ENCODE measurements at places on chromosomes 3 and 15.

DNA sequence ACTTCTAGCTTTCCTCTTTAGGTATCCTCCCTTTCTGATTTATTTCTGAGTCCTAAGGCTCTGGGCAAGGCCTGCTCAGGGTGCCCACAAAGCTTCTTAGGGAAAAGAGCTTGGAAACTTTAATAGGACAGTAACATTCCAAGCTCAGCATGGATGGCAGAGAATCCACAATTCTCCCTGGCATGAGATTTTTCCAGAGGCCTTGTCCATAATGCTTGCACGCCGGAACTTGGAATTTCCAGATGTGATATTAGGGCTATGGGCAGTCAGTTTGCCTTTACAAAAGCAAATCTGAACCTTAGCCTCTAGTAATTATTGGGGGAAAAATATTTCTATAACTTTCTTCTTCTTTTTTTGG, 139.0 kb upstream of the RBMS3 start:
- no peak for DNase-seq

DNA sequence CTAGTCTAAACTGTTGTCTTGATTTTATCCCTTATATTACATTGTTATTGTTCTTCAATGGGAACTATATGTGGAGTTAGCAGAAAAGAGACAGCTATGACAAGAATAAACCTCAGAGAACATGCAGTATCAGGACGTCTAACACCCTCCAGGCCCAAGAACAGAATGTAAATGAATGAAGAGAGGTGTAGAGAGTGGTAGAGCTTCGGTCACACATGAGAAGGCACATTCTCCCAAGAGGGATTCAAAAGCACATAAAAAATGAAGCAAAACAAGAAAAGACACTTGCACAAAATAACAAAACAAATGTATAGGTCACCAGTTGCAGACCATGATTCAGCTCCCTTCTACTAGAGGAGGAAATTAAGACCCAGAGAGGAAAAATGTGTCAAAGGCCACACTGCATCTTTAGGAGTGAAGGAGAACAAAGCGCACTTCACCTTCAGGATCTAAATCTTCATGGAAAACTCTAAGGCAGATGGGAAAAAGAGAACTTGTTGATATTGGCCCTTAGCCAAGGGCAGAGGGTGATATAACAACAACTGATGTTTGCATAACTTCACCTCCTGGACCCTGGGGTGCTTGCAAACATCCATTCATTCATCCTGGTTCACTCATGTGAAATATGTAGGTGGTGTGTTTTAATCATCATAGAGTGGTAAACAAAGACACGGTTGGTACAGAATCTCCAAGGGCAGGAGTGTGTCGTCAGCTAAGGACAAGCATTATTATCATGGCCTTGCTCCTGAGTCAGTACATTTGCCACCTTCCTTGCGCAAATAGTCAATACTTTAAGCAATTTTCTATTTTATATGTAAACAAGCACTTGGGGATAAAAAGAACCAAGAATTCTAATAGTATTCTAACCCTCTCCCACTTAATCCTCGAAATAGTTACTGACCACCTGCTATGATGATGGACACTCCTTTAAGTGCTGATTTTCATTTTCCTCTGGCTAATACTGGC, 8.8 kb downstream of the NEK10 start:
- DNase-seq: no peak

DNA sequence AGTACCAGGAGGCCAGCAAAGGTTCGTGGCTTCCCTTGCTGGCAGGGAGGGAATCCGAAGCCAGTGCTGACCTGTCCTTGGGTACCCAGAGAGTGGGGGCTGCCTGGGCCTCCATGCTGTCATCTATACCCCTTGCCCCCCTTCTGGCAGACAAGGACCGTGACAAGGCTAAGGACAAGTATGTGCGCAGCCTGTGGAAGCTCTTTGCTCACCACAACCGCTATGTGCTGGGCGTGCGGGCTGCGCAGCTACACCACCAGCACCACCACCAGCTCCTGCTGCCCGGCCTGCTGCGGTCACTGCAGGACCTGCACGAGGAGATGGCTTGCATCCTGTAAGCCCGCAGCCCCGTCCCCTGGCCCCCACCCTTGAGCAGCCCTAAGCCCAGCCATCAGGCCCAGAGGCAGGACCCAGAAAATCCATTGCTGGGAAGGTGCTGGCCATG, 2.8 kb downstream of the FES start:
- no peak for DNase-seq

- DNase-seq: no peak
These were observed 104.8 kb upstream of the CCDC54 start for GRCh38 chr3:107272471-107272870.

GRCh38 chr15:80626643-80627120, 68.4 kb upstream of the ABHD17C start:
- no peak for DNase-seq

- DNase-seq: no peak
These were observed 10.7 kb upstream of the CYP11A1 start for GRCh38 chr15:74377831-74378766.

DNA sequence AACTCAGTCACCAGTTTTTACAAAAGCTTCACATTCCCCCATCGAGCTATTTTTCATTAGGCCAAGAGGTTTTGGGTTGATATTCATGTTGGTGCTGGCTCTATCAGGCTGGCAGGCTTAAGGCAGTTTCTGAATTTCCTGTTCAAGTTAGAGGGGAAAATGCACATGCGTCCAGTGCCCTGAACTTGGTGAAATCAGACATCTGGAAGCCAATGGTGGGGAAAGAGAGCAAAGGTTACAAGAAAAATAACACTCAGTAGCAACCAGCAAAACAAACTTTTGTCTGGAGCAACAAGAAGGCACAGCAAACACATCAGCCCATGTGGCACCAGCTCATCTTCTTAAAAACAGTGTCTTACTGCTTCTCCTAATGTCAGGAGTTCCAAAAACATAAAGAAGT, 155.6 kb upstream of the TSC22D2 start:
- DNase-seq: no peak

DNA sequence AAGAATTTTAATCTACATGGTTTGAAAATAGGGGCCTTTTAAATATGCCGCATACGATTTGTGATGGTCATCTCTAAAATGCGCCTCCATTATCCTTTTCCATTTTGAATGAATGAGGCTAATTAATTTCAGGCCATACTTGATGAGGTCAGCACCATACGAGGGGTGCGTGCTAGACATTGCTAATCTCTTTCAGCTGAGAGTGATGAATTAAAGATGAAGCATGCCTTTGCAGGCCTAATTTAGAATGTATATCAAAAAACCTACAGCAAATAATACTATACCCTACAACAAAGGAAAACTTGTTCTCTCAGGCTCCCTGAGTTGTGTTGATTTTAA, 18.6 kb upstream of the NR2F2 start:
- DNase-seq: no peak

DNA sequence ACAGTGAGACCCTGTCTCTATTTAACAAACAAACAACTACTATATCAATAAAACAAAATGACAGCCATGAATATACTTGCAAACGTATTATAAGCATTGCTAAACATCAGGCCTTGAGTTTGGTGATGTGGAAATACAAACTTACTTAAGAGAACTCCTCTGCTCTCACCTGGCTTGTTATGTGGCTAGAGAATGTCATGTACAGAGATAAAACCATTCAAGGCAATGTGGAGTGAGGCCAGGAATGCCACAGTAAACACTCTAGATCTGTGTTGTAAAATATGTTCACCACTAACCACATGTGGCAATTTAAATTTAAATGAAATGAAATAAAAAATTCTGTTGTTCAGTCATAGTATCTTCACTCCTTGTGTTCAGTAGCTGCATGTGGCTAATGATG, 22.7 kb upstream of the RARB start:
- no peak for DNase-seq

DNA sequence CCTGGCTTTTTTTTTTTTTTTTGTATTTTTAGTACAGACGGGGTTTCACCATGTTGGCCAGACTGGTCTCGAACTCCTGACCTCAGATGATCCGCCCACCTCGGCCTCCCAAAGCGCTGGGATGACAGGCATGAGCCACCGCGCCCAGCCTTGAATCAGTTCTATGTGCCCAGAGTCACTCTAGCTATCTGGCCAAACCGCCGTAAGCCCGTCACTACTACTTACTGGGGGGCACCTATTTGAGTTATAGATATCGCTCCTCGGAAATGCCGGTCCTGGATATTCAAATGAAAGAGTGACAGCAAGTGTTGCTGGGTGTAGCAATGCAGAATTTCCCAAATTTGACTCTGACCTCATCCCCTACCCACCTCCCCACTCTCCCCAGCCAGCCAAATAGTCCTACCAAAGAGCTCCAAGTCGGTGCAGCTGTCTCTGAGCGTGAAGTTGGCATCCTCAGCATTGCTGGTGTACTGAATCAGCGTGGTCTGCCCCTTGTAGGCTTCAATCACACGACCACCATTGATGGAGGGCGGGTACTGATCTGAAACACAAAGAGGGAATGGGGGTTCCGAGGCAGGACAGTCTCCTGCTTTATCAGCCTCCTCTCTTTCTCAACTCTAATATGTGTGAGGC, 38.1 kb downstream of the MUC20 start:
- no peak for DNase-seq

DNA sequence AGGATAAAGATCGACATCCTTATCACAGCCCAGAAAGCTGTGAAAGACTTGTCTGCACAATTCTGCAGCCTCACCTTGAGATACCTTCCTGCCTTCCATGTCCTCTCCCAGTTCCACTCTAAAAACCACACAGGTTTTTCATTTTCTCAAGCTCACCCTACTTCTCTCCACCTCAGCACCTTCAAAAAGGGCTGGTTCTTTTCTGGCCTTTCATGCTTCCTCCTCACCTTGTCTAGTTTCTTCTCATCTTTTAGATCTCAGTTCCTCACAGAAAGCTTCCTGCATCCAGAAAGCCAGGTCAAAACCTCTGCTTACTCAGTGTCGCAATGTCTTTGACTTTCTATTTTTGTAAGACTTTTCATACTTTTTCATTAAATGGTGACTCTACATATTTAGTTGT, 140.2 kb upstream of the STT3B start:
- DNase-seq: no peak

DNA sequence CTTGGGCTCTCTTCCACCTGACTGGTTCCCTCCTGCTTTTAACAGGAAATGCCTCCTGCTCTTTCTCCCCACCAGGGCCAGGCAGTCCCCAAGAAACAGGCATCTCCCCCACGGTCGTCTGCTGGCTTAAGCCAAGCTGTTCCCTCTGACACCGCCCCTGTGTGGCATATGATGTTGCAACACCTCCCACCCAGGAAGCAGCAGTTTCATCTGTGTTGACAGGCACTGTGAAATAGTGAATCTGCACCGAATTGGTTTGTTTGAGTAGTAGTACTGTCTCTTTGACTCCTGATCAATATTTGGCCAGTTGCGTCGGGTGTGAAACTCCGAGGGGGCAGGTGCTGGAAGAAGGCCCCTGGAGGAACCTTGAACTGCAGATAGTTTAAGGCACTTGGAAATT, 188.8 kb downstream of the FEZF2 start:
- DNase-seq: no peak

DNA sequence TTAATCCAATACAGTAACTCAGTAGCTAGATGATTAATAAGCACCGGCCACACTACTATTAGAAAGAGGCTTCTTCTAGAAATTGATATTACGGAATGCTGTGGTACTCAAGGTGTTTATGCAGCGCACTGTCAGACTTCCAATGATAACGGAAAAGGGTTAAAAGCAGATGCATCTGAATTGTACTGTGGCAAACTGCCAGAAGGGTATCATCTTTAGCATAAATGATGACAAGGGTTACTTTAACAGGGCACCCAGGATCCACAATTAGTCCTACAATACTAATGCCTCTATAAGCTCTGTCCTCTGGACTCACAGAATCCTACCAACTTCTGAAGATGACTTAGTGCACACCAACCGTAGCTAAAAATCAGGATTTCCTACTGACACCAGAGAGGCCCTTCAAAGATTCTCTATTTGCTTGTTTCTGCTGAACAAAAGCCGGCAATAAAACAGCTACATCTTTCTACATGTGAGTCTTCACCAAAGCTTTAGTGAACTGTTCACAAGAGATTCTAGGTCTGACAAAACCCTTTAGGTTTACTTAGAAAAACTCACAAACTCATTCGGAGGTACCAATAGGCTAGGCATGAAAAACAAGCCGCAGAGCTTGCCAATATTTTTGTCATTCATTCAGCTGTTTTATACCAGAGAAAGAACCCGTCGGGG, 7.1 kb downstream of the SATB1 start:
- no peak for DNase-seq

GRCh38 chr15:82942691-82943090, 9.8 kb downstream of the HOMER2 start:
- DNase-seq: no peak

DNA sequence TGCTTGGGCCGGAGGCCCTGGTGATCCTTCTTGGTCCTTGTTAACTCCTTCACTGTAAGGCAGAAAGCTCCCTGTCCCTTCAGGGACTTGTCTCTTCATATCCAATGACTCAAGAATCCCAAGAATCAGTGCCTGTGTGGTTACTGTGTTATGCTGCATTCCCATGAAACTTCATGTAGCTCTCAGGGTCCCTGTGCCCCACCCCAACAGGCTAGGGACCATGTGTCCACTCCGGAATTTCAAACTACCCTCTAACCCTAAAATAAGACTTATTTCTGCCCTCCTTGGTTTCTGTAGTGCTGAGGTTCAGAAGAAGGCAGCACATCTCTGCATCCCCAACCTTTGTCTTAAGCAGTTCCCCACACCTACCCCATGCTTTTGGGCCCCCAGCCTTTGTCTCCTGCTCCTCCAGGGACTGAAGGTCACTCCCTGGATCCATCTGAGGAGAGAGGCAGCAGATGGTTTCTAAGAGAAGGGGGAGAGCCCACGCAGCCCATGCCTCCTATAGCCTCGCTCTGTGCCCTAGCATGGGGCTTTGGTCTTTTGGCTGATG, 531 bp upstream of the MAP1A start:
- DNase-seq: no peak

- DNase-seq: no peak
These were observed 4.9 kb upstream of the TMEM212 start for GRCh38 chr3:171838218-171838720.

- DNase-seq: no peak
These were observed 239.1 kb downstream of the ISL2 start for GRCh38 chr15:76575679-76576078.

GRCh38 chr3:195906865-195907683, 1.3 kb downstream of the TNK2 start:
- no peak for DNase-seq

DNA sequence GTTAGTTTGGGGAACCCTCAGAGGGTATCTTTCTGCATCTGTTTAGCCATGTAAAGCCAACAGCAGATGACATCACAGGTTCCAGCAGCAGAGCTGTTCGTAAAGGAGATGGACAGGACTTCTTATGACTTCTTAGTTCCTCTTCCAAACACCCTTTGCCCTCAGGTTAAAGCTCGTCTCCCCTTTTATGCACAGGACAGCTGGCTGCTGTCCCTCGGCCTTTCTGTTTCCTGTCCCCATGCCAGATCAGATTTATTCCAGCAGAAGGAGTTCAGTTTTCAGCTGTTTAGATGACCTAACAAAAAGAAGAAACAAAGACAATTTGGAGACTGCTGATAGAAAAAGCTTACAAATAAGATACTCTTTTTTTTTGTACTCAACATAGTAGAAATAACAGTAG, 45.1 kb downstream of the SEC22A start:
- DNase-seq: no peak

DNA sequence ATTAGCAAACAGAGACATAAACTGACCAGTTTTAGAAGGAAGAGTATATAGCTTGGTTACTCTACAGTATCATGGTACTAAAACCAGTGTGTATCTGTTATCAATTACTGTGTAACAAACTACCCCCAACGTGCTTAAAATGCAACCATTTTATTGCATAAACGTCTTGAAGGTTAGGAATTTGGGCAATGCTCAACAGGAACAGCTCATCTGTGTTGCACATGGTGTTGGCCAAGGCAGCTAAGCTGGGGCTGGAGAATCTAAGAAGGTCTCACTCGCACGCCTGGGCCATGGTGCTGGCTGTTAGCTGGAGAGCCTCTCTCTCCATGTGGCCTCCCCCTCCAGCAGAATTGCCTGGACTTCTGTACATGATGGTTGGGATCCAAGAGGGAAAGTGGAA, 81.2 kb upstream of the THBS1 start:
- DNase-seq: no peak

All from neuronal stem cell (in vitro differentiated cells).